Right ventricle myocardium inferior (tissue), 1 donor: ENCODE measurements at places on chromosomes 3 and 15. TPM values are rescaled to one million over a fixed set of nuclear protein-coding genes. Genes with fewer than 3 reads are reported as not detected.

FEZF2 gene
- total RNA-seq = not detected

RBPMS2 gene
- total RNA-seq = 255 TPM

SLC22A14 gene
- not detected for total RNA-seq

SUCLG2 gene
- 99.2 TPM for total RNA-seq

TLR9 gene
- 0.38 TPM for total RNA-seq

- DNase-seq = no peak
These were observed 776.6 kb downstream of the ZNF385D start for GRCh38 chr3:20974396-20974795.

DNA sequence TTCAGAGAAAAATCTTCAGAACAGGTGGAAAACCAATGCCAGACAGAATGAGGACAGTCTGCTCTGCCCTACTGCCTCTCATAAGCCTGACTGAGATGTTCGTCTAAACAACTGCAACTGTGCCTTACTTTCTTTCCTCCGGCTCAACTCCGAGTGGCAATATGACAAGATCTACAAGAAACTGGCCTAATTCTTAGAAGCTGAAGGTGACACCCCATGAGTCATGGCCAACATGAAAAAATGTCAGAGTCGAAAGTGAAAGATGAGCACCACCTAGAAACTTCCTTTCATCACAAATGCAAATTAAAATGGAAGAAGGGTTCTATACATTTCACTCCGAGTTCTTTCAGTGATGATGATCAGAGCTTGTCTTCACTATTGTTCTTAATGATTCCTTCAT lies 12.9 kb downstream of the PCYT1A start:
- DNase-seq = no peak

GRCh38 chr3:57957824-57958223 lies 50.4 kb upstream of the FLNB start:
- no peak for DNase-seq

GRCh38 chr3:85193565-85193964 lies 234.8 kb downstream of the CADM2 start:
- no peak for DNase-seq

DNA sequence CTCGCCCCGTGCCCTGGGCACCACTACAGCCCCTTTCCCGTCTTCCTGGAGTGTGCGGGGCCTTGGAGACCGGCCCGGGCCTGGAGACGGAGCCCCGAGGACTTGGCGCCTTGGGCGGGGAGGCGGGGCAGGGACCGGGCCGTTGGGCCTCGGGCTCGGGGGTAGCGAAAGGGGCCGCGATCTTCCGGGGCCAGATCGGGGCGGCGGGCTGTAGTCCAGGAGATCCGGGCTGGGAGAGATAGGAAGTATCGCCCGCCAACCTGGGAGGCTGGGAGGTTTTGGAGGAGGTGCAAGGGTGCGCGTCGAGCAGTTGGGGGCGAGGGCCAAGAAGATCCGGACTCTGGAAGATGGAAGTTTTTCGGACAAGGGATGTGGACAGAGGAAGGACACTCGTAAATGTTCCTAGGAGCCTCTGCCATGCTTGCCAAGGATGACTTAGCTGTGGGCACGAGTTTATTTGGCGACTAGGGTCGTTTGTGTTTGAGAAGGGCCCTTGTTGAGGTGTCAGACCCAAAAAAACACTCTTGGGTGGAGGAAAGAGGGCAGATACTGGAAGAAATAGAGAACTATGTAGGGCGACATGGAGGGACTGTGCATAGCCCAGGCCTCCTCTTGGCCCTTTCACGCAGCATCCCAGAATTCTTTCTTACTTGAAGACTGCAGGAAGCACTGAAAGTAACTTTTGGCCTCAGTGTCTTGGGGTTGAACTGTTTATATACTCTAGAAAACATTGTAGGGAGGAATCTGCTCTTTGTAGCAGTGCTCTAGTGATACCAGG lies 712 bp downstream of the RTF1 start:
- DNase-seq = no peak

DNA sequence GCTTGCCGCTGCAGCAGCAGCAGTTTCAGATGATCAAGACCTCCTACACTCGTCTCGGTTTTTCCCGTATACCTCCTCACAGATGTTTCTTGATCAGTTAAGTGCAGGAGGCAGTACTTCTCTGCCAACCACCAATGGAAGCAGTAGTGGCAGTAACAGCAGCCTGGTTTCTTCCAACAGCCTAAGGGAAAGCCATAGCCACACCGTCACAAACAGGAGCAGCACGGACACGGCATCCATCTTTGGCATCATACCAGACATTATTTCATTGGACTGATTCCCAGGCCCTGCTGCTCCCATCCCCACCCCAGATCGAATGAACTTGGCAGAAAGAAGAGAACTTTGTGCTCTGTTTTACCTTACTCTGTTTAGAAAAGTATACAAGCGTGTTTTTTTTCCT lies 17.6 kb downstream of the CALML4 start:
- no peak for DNase-seq

DNA sequence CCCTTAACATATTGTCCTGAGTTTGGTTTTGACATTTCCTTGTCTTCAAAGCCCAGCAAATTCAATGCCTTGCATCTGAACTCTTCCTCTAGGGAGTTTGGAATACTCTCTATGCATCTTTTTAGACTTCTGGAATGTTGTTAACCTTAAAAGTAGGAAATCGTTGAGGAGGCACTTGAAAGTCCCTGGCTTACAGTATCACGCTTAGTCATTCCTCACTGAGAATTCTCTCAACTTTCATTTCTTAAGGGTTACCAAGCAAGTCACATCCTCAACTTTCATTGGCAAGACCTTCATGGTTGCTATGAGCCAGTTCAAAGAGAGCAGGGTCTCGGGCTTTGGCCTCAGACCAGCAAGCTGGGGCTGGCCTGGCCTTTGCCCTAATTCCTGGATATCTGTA lies 89.9 kb downstream of the ASB7 start:
- no peak for DNase-seq

DNA sequence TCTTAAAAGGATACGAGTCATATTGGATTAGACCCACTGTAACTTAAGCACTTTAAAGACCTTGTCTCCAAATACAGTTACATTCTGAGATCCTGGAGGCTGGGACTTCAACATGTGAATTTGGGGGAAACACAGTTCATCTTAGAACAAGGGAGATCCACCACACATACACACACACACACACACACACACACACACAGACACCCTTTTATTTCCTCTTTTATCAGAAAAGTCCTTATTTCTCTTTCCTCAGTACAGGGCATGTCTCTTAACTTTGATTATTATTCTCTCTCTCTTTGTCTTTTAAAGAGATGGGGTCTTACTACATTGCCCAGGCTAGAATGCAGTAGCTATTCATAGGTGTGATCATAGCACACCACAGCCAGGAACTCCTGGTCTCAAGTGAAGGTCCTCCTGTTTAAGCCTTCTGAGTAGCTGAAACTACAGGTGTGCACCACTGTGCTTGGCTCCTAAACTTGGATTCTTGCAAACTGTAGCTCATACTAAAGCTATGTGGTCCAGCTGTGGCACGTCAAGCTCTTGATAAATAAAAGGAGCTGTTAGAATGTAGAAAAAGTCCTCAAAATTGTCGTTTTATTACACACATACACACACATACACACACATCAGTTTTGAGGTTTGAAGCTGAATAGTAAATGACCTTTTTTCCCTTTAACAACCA lies 7.4 kb downstream of the GOLM2 start:
- no peak for DNase-seq

DNA sequence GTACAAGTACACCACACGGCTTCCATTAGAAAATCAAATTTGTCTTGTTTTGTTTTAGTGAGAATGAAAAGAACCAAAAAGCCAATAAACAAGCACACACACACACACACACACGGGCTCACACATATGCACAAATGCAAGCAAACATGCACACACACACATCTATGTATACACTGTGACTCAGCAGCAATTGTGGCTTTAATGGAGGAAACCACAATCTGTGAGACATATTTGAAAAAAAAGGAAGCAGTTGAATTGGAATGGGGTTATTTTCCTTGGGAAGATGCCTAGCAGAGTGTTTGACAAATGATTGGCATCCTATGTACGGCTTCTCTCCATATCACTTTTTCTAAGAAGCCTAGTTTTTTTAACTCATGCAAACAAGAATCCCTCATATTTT lies 201.1 kb upstream of the ARRDC4 start:
- no peak for DNase-seq
